ENCODE measurements at places on chromosomes 11 and 22.

DNA sequence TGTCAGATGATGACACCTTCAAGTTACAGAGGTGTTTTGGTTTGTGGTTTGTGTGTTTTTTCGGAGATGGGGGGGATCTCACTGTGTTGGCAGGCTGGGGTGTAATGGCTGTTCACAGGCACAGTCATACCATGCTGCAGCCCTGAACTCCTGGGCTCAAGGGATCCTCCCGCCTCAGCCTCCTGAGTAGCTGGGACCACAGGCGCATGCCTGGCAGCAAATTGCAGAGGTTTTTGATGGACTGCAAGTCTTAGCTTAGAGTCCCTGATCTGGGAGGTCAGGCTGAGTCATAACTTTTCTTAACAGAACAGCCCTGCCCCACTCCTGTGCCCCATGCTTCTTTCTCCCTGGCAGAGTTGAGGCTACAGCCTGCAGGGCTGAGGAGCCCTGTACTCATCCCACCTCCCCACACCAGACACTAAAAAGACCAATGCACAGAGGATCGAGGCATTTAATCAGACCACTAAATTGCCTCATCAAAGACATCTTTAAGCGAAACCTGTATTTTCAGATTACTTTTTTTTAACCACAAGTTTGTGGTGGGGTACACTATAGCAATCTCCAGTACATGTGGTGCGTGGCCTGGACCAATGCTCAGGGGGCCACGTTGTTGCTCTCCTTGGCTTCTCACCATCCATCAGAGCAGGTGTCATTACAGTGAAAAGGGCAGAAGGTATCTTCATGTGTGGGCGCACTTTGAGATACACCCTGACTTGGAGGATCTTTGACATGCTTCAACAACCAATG lies 17.1 kb upstream of the ADORA2A start:
- peak; percentile 72 for DNase-seq

GRCh38 chr11:127023991-127024390 lies 23.4 kb upstream of the KIRREL3 start:
- DNase-seq = no peak

DNA sequence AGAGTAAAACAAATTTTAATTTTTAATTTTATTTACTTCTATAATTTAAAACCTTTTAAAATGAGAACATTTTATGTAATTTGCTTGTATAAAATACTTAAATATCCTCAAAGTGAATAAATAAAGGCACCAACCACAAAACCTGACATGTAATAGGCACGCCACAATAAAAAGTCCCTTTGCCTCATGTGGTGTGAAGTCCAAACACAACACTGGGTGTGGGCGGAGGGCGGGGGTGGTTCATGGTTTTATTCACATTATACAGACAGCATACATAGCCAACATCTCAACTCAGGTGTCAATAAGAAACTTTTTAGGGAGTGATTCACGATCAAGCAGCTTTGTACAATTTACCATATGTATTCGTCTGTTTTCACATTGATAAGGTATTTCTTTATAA lies 107.9 kb downstream of the ANO3 start:
- DNase-seq = no peak

DNA sequence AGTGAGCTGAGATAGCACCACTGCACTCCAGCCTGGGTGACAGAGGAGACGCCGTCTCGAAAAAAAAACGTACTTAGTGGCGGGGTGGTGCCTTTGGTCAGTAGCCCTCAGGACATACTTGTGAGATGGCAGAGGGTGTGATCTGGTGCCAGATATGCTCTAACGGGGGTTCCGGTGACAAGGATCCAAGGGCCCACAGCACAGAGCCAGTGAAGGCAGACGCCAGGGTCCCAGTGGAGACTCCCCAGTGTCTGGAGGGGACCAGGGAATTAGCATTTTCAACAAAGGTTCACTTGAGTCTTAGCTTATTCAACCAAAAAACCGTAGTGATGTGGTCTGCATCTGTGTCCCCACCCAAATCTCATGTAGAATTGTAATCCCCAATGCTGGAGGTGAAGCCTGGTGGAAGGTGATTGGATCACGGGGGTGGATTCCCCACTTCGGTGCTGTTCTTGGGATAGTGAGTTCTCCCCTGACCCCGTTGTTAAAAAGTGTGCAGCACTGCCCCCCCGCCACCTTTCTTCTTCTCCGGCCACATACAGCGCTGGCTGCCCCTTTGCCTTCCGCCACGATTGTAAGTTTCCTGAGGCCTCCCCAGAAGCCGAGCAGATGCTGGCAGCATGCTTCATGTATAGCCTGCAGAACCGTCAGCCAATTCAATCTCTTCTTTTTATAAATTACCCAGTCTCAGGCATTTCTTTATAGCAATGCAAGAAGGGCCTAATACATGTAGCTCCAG lies 26.6 kb upstream of the OSBPL5 start:
- no peak for DNase-seq

DNA sequence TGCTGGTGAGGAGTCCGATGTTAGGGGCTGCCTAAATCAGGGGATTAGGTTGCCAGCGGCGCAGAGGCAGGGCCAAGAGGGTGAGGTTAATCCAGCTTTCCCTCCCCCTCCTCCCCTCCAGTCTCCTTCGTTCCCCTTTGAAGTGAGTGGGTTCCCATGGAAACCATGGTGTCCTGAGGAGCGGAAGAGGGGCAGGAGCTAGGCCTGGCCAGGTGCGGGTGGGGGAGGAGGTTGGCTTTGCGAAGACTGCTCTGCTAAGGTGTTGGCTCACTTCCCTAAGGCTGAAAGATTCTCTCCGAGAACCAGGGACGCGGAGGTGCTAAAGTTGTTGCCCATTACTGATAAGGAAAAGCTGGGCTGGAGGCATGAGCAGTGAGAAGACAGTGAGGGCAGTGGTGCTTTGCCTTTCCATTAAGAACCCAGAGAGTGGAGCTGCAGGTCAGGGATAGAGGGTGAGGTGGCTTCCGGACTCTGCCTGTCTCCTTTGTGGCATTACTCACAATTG lies 124.6 kb downstream of the FEZ1 start:
- DNase-seq = no peak

- no peak for DNase-seq
Measured at GRCh38 chr11:120195601-120196320, 15.1 kb upstream of the OAF start.

GRCh38 chr11:43467958-43468357 lies 109.2 kb downstream of the TTC17 start:
- no peak for DNase-seq

DNA sequence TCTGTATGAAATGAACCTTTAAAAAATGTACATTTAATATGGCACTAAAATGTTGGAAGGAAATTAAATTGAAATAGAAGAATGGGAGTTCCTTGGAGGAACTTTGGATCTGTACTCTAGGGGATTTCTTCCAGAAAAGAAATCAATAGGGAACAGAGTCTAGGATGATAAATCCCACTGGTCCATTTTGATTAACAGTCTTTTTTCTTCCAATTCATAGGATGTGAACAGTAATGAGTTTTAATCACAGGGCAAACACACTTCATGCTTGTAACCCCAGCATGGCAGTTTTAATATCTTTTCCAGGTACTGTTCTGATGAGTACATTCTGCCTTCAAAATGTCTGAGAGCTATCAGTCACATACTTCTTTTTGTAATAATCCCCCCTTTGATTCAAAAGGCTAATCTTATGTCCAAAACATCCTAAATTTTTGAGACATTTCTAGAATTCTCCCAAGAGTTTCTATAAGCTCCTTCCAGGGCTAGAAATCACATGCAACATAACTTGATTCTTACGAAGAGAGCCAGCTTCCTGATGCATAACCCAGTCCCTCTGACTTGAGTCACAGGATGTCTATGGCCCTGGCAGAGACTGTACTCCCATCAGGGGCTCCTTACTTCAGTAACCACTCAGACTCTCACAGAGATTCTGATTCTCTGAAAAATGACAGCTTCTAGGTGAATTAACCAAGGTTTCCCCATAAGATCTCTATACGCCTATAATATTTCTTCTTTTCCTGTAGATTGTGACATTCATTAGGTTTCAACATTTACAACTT lies 112.9 kb downstream of the SLC36A4 start:
- peak; percentile 10 for DNase-seq

DNA sequence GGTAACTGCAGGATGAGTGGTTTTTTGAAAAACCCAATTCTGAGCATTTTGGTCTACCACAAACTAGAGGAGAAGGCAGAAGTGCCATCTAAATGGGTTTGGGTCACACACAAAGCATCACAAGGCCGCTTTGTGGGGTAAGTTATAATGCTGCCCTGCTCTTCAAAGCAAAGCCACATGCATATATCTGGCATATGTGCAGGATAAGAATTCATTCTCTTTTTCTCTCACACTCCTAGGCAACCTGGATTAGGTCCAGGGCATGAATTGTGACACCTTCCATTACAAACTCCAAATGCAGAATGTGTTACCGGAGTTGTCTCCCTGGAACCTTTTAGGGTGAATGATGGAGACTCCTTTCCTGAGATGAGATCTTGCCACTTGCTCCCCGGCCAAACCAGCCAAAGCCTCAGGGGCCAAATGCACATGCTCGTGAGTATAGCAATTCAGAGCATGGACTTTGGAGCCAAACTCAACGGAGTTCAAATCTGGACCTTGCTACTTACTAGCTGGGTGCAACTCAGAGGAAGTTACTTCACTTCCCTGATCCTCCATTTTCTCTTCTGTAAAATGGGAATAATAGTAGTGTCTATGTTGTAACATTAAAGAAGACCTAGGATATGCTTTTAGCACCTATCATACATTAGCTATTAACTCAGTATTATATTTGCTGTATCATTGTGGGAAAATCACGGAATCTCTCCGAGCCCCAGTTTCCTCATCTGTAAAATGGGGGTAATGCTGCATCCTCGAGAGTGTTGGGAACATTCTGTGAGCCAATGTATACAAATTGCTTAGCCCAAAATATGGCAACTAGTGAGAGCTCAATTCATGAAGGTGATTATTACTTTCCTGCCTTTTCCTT lies 96.6 kb downstream of the COMMD9 start:
- DNase-seq = no peak

DNA sequence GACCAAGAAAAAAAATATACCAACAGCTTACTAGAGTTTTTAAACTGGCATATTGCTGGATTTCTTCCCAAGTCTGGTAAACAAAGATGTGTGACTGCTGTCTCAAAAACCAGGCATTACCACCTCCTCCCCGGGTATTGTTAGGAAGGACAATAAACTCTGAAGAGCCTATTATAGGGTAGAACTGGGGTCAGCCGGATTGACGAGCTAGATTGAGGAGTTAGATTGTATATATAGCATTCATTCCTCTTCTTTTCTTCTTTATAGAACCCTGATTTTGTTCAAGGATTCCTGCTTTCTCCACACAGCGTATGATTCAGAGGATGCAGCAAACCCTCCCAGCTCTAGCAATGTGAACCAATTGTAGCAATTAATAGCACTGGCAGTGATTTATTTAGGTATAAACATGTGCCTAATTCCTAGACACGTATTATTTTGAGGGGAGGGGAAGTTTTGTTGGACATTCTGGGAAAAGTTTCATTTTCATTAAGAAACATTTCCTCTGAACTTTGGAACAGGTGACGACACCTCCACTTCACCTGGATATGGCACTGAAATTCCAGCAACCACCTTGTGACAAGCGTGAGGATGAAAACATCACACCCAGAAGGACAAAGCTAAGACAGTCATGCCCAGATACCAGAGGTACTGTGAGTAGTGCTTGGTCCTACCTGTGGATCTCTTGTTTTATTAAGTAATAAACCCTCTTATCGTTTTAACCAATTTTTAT lies 679.4 kb upstream of the KIRREL3 start:
- no peak for DNase-seq

GRCh38 chr11:78022397-78023396 lies at the start of gene KCTD14:
Gene KCTD14, minus strand, starts transcription at chr11:78023276. Its CDS starts 27 bp downstream, at chr11:78023249.
- DNase-seq = no peak

GRCh38 chr11:61270354-61271076 lies 24.6 kb downstream of the VWCE start:
- peak; percentile 42 for DNase-seq

- DNase-seq = no peak
Measured at GRCh38 chr22:28018461-28018927, 99.4 kb upstream of the PITPNB start.

- no peak for DNase-seq
Measured at GRCh38 chr11:75431533-75432525, 1.2 kb downstream of the KLHL35 start.

GRCh38 chr11:34499719-34500500 lies 13.7 kb downstream of the ELF5 start:
- no peak for DNase-seq

GRCh38 chr11:72781313-72782080 lies 12.3 kb downstream of the STARD10 start:
- DNase-seq = peak; percentile 64

GRCh38 chr11:12417691-12418611 lies 40.6 kb downstream of the PARVA start:
- DNase-seq = no peak

GRCh38 chr11:58923300-58923788 lies 15.9 kb upstream of the GLYATL1 start:
- DNase-seq = peak; percentile 17

- DNase-seq = no peak
Measured at GRCh38 chr11:9977554-9977953, 313.7 kb downstream of the SWAP70 start.

- DNase-seq = no peak
Measured at GRCh38 chr11:71208011-71208774, 44.2 kb downstream of the SHANK2 start.

DNA sequence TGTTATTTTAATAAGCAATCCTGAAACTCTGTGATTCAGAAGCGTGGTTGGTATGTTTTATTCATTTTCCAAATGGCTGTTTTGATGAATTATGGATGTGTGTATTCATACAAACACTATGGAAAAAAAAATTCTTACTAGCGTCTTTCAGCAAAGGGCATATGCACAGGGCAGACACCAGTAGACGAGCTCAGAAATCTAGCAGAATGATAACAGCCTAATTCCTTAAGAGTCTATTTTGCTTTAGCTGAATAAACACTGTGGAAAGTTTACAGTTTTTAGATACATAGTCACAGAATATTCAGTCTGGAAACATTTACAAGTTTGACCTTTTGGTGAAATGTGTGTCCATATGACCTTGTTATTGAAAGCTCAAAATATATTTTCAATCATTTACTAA lies 418.8 kb upstream of the LUZP2 start:
- DNase-seq = no peak

DNA sequence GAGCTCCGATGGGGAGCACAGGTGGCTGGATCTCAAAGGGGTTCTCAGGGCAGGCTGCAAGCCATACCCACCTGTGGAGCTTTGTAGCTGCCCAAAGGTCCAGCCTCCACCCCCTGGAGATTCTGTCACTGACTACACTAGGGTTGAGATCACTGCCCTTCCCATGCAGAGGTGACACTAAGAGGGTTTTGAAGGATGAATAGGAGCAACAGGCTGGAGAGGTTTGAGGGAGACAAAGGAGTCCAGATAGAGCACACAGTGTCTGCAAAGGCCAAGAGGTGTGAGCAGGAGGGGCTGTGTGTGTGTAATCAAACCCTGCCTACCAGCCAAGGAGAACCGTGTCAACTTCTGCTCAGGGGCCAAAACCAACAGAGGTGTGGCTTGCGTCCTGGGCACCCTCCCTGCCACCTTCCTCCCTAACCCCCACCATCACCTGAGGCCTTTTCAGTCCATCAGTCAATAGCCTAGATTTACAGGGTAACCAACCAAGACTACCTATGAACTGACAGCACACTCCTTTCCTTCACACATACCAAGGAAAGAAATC lies 43.0 kb upstream of the WNT11 start:
- DNase-seq = no peak

GRCh38 chr22:43343670-43344519 lies 723 bp upstream of the SCUBE1 start:
- no peak for DNase-seq

- DNase-seq = peak; percentile 46
Measured at GRCh38 chr11:130772266-130773227, 143.7 kb downstream of the SNX19 start.

- DNase-seq = no peak
Measured at GRCh38 chr22:40960145-40960544, 9.0 kb downstream of the RBX1 start.

Measured in H54 (cell line).